H1 (cell line): ENCODE measurements at places on chromosomes 1 and 21. TPM values are rescaled to one million over a fixed set of nuclear protein-coding genes. Genes with fewer than 3 reads are reported as not detected.

DNA sequence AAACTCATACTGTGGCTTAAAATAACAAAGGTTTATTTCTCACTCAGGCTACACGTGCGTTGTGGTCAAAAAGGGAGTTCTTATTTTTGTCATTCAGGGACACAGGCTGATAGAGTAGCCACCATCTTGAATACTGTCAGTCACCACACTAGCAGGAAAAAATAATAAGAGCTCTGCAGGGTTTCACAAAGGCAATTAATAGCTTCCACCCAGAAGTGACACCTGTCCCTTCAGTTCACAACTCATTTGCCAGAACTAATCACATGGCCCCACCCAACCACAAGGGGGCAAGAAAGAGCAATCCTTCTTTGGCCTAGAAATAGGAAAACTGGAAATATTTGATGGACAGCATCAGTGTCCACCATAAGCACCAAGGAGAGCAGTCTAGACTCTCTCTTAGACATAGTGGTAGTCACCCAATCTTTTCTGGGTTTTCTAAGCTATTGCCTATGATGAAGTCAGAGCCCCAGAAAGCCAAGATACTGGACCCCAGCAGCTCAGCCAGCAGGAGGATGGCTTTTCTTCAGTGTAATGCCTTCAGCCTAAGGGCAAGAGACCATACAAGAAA, 8.2 kb downstream of the HAPLN2 start:
- peaks cover 36% of the 10 kb centered on the region for H3K27me3 ChIP-seq
- H3K36me3 ChIP-seq, result no peaks in the 10 kb centered on the region
- no peak overlapping the region for H3K4me3 ChIP-seq
- peaks cover 9% of the 10 kb centered on the region for H3K4me1 ChIP-seq
- H3K27ac ChIP-seq, result no peak overlapping the region

DNA sequence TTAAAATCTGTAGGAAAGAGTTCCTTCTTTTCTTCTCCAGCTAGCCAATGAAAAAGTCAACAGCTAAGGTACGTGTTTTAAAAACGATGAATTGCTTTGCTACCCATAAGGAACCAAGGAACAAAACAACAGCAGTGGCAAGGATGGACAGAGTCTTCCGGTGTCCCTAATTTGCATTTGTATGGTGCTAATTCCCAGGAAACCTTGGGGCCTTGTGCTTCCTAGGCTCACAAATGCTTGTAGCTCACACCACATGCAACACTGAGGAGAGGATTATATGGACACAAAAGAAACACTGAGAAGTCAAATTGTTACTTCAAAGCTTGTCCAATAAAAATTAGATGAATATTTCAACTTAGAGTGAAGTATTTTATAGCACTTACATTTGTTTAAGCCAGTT, 1.8 kb upstream of the PGBD5 start:
- H3K36me3 ChIP-seq, result no peaks in the 10 kb centered on the region
- H3K27me3 ChIP-seq, result peaks cover 17% of the 10 kb centered on the region
- H3K4me1 ChIP-seq, result peaks cover 16% of the 10 kb centered on the region
- peak overlapping the region; percentile 69; the same call in 1 of the 2 replicates for H3K27ac ChIP-seq

DNA sequence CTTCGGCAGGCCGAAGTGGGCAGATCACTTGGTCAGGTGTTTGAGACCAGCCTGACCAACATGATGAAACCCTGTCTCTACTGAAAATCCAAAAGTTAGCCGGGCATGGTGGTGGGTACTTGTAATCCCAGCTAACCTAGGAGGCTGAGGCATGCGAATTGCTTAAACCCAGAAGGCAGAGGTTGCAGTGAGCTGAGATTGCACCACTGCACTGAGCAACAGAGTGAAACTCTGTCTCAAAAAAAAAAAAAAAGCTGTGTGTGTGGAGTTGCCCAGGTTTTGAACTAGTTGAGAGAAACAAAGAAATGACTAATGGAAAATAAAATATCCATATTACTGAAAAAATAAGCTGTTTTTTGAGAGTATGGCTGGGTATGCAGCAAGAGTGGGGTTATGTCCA, 100.2 kb downstream of the GTF2B start:
- no peak overlapping the region for H3K4me3 ChIP-seq
- H3K27ac ChIP-seq, result no peak overlapping the region
- H3K27me3 ChIP-seq, result no peaks in the 10 kb centered on the region
- H3K4me1 ChIP-seq, result no peaks in the 10 kb centered on the region

GRCh38 chr1:111592389-111593361, 26.9 kb upstream of the RAP1A start:
- peaks cover 16% of the 10 kb centered on the region for H3K4me1 ChIP-seq
- no peak overlapping the region for H3K4me3 ChIP-seq
- no peak overlapping the region for H3K27ac ChIP-seq
- no peak for DNase-seq
- H3K27me3 ChIP-seq, result no peaks in the 10 kb centered on the region

Gene ZSWIM5
- 3.6 and 3.9 TPM in 2 replicates for polyA plus RNA-seq
